Cerebellum (tissue), 4 donors: ENCODE measurements at places on chromosomes 3 and 15.

GRCh38 chr3:66033241-66034138 is 5.2 kb downstream of the MAGI1 start:
- DNase-seq, result no peak

DNA sequence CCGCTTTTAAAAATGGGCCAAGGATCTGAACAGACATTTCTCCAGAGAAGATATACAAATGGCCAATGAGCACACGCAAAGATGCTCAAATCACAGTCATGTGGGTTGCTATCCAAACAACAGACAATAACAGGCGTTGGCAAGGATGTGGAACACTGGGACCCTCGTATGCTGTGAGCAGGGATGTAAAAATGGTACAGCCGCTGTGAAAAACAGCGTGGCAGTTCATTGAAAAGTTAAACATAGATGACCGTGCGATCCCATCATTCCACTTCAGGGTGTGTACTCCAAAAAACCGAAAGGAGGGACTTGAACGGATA is 6.7 kb upstream of the LRRC15 start:
- no peak for DNase-seq

DNA sequence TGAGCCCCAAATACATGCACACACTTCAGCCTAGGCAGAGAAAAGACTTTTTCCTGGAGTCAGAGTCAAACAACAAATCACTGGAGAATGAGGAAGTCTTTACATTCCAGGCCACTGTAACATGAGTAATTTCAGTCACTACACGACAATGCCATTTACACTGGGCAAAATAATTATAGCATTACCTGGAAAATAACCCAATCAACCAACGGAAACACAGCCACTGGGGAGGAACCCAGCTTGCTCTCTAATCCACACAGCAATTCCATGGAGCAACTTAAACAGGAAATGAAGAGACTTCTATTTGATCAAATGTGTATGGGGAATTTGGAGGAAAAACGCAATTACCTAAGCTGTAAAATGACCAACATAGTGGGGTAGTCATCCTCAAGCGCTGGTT is 15.2 kb downstream of the FSTL1 start:
- DNase-seq, result no peak

- peak; percentile 50 for DNase-seq
Measured at GRCh38 chr3:197791892-197792647, 1.0 kb downstream of the LRCH3 start.

DNA sequence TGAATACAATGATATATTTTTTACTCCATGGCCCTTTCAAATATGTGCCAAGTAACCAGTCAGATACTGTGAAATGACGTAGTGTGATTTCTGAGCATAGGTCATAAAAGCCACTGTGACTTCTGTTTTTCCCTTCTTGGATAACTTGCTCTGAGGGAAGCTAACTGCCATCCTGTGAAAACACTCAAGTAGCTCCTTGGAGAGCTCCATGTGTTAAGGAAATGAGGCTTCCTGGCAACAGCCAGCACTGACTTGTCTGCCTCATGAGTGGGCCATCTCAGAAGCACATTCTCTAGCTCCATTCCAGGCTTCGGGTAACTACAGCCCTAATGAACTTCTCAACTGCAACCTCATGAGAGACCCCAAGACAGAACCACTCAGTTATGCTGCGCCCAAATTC is 9.5 kb upstream of the CCDC80 start:
- no peak for DNase-seq

- DNase-seq, result peak; percentile 9
Measured at GRCh38 chr15:81751816-81752545, 293.8 kb downstream of the MEX3B start.

DNA sequence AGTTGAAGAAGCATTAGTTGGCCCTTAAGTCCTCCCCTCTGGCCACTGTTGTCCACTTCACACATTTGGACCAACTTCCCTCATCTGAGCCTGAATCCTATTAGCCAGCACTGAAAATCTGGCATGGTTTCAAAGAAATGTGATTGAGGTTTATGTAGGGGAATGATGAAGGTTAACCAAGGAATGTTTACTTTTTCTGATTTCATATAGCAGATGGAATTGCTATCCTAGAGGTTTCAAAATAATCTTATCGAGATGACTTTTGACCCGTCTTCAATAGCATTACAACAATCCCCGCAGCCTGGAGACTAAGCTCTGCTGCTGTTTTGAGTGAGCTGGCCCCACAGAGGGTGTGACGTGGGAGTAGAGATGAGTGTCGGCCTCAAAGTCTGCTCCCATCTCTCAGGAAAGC is 200.8 kb upstream of the IL12A start:
- no peak for DNase-seq

GRCh38 chr15:100372739-100373119 is 31.0 kb upstream of the ADAMTS17 start:
- DNase-seq, result no peak
